ENCODE measurements at places on chromosomes 11 and 22.

DNA sequence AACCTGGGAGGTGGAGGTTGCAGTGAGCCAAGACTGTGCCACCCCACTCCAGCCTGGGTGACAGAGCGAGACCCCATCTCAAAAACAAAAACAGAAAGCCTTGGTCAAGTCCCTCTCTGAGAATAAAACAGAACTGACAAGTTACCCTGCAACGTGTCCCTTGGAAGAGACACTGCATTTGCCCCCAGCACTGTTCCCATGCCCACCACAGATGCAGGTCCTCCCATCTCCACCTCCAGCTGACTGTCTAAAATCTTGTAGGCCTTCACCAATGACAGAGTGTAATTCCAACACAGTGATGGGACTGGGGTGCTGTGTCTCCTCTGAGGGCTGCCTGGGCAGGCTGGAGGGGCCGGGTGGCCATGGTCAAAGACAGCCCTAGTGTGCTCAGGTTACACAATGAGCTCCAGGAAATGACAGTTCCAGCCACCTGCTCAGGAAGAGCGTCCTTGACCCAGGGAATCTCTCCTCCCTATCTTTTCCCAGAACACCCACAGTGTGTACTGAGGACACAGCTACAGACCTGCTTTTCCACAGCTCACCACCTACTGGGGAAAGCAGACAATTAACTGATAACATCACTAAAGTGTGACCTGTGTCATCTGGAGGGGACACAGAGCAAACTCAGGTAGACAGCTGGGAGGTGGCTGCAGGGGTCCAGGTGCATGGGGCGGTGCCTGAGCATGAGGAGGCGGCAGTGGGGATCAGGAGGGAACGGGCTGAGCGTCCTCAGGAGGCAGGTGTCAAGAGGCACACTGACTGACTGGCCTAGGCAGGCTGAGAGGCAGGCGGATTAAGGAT is 56.4 kb downstream of the ARFGAP3 start:
- DNase-seq = no peak

- DNase-seq = no peak
Observed at GRCh38 chr11:130514316-130514715, 65.9 kb downstream of the ADAMTS15 start.

DNA sequence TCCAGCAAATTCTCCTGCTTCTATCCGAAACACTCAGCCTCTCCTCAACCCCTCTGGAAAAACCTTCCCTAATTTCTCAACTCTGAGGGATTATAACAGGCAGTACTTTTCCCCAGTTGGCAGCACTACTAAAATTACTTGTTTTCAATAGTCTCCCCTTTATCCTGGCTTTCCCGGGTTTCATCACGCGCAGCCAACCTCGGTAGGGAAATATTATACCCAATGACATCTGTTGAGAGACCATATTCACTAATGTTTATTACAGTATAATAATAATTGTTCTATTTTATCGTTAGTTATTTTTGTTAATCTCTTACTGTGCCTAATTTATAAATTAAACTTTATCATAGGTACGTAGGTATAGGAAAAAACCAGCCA is 330 bp upstream of the POLD3 start:
- DNase-seq = no peak

DNA sequence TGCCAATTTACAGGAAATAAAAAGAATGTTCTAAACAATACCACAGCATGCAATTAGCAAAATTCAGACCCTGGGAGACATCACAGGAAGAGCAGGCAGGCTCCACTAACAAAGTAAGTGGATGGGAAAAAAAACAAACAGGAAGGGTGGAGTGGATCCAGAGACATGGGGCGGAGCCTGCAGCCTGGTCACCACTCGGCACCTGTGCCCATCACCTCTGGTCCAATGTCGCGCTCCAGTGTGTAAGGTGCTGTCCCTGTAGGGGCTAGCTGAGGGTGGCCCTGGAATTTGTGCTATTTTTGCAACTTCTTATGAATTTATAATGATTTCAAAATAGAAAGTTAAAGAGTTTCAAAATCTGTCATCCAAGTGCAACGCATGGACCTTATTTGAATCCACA is 11.0 kb upstream of the MOB2 start:
- DNase-seq = no peak

- no peak for DNase-seq
Observed at GRCh38 chr11:72293910-72294615, 50.1 kb upstream of the PHOX2A start.

DNA sequence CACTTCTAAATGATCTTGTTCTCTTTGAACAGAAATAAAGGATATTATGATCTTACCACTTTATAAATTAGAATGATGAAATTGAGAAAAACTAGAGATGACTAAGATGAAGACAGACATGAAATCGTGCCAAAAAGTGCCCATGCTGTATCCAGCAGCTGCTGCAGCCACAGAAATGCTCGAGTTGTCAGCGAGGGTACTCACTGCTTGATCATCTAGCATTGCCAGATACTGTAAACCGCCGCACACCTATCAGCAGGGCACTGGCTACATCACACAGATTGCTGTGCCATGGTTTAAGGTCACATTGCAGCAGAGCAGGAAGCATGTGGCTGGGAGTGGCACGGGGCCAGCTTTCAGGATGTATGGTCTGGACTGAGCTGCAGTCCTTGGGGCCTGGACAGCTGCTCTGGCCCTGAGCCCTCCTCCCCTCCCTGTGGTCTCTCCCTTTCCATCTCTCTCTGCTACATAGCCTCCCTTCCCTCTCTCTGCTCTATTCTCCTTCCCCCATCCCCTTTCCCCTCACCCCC is 51.0 kb upstream of the SEPTIN5 start:
- no peak for DNase-seq

GRCh38 chr11:37182031-37182430 is 584.0 kb upstream of the RAG2 start:
- no peak for DNase-seq

DNA sequence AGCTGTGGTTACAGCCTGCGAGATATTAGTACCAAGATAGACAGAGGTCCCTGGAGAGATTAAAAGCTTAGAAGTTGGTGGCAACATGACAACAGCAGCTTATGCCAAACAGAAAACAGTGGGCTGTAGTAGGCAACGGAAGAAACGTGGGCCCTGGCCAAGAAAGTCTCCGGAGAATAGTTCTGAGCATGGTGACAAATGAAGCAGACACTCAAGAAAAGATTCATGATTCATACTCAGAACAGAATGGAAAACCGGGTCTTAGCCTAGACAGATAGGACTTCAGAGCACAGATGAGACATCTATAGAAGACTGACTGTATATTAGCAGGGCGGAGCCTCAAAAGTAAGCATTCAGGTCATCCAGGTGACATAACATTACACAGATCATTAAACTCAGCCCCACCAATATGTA is 727.4 kb downstream of the ETS1 start:
- DNase-seq = no peak

DNA sequence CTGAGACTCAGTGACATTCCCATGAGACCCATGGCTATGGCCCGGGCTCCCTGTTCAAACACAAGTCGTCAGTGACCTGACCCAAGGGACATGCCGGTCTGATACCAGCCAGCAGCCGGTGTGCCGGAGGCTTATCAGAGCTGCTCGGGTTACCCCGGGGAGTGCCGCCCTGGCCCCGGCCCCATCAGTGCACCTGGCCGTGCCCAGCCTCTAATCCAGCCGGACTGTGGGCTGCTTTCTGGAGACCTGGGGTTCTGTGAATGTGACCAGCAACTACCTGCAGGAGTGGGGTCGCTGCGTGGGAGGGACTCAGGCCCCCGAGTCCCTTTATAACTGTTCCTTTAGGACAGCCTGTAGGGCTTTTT is 52.7 kb downstream of the LINC01488 start:
- DNase-seq = no peak

DNA sequence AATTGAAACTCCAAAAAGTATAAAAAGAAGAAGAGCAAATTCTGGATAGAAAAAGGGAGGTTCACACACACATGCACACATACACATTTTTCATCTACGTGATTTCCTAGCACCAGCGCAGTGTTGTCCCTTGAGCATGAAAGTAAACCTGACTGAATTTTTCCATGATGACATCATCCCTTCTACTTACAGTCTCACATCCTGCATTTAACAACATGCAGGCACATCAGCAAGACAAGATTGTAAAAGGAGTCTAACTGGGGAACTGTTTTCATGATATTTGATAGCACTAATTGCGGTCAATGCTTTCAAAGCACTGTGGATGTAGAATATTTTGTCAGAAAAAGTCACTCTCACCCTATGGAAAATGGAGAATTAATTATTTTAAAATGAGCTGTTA is 36.6 kb downstream of the GAS2 start:
- no peak for DNase-seq

- DNase-seq = no peak
Observed at GRCh38 chr22:30186041-30186440, 60.5 kb downstream of the LIF start.

- DNase-seq = no peak
Observed at GRCh38 chr11:66316849-66317251, at the start of gene CD248. Gene CD248, minus strand, starts transcription at chr11:66317044. Its CDS starts 17 bp downstream, at chr11:66317027.

DNA sequence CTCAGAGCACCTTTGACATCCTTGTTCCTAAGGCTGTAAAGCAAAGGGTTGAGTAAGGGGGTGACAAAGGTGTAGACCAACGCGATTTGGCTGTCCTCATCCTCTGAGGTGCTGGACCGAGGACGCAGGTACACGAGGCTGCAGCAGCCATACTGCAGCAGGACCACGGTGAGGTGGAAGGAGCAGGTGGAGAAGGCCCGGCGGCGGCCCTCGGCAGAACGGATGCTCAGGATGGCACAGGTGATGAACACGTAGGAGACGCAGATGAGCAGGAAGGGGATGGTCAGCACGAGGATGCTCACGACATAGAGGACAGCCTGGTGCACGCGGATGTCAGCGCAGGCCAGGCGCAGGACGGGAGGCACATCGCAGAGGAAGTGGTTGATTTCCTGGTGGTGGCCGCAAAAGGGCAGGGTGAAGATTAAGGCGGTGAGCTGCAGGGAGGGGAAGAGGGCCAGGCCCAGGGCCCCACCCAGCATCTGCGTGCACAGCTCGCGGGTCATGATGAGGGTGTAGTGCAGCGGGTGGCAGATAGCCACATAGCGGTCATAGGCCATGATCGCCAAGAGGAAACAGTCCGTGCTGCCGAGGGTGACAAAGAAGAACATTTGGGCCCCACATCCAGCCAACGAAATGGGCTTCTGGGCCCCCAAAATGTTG is 632 bp downstream of the OR10Q1 start:
- DNase-seq = no peak

GRCh38 chr11:62702246-62702645 is 5.0 kb downstream of the BSCL2 start:
- DNase-seq = no peak

GRCh38 chr11:63504933-63505586 is 824 bp upstream of the LGALS12 start:
- no peak for DNase-seq

- DNase-seq = no peak
Observed at GRCh38 chr11:8973121-8973520, 8.9 kb upstream of the TMEM9B start.

DNA sequence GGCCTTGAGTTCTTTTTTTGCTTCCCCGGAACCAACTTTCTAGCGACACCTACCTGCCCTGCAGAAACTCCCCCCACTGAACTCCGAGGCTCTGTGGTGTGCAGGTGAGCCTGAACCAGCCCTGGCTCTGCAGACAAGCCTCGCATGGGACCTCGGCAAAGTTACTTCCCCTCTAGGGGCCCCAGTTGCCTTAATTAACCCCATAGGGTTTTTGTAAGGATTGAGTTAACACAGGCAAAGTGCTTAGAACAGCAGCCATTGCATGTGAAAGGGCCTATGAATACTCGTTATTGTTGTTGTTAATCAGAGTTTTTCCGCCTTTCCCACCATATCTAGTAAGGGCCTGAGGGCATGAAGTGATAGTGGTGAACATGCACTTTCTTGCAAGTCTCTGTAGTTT is 12.6 kb upstream of the SYT13 start:
- no peak for DNase-seq

DNA sequence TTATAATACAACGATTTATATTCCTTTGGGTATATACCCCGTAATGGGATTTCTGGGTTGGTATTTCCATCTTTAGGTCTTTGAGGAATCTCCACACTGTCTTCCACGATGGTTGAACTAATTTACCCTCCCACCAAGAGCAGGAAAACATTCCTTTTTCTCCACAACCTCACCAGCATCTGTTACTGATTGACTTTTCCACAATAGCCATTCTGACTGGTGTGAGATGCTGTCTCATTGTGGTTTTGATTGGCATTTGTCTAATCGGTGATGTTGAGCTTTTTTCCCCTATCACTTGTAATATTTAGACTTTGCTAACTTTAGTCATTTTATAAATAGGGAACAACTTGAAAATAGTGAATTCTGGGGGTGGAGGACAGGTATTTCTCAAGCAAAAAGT is 58.1 kb downstream of the PPFIA1 start:
- no peak for DNase-seq

DNA sequence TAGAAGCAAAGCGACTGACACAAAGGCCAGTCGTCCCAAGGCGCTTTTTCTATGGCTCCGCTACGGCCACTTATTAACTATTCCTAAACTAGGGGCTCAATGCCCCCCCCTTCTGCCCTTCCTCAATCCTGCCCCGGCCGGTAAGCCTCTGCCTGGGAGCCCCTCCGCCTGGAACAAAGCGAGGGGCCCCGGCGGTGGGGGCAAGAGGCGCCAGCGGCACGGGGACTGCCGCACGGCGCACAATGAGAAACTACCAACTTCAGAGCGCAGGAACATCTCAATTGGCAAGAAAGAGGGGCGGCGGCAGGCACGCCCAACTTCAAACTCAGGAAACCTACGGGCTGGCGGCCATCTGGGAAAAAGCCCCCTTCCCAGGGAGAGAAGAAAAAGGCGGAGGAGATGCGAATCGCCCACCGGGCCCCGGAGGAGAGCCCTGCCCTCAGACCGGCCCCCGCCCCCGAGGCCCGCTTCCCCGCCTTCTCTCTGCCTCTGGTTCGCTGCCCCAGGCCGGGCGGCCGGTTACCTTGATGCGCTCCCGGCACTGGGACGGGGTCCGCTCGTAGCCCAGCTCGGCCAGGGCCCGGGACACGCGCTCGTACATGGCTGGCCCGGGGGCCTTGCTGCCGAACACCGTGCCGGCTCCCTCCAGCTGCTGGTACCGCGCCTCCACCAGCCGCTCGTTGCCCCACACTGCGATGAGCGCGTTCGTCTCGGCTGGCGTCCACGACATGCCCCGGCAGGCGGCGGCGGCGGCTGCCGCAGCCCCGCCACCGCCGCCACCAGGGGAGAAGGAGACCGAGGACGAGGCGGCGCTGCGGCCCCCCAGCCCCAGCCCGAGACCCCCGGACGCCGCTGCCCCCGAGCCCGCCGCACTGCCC is 619 bp downstream of the MSANTD2 start:
- peak; percentile 17 for DNase-seq

DNA sequence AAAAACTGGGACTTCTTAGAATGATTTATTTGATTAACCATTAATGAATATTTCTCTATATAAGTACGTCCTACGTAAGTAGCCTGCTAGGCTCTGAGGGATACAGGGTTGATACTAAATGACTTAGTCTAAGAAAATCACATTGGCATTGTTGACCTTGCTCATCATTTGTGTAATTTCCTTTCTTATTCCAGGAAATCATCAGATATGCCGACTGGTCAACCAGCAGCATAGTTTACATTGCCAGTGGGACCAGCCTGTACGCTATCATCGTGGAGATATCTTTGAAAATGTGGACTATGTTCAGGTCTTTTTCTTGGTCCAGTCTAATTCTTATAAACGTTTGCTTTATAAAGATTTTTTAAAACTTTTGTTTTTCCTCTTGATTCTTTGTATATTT is 42.5 kb downstream of the TTC17 start:
- no peak for DNase-seq

All from activated T-helper 1 cell treated with anti-CD3 and anti-CD28 coated beads, Interleukin-2, amount 50 U/mL, for 16 hours (primary cell).